NCI-H146 (cell line): ENCODE measurements at places on chromosomes 4 and X.

- DNase-seq: no peak
Measured at GRCh38 chr4:163941221-163941905, 446.9 kb downstream of the TMA16 start.

DNA sequence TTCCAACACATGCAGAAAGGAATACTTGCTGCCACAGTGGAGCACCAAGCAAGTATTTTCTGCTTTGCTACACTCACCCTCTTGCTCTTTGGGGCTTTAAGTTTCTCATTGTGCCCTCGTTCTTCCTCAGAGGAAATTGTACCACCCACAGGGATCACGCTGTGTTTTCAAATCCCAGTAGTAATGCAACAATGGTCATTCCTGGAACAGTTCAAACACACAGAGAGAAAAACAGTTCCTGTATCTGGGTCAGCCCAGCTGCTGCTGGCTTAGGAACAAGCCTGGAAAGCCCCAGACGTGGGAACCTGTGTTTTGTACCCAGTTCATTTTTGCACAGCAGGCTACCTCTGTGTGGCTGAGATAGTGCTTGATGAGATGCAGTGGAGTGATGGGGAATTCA is 907.8 kb downstream of the STPG2 start:
- DNase-seq: peak; percentile 7

DNA sequence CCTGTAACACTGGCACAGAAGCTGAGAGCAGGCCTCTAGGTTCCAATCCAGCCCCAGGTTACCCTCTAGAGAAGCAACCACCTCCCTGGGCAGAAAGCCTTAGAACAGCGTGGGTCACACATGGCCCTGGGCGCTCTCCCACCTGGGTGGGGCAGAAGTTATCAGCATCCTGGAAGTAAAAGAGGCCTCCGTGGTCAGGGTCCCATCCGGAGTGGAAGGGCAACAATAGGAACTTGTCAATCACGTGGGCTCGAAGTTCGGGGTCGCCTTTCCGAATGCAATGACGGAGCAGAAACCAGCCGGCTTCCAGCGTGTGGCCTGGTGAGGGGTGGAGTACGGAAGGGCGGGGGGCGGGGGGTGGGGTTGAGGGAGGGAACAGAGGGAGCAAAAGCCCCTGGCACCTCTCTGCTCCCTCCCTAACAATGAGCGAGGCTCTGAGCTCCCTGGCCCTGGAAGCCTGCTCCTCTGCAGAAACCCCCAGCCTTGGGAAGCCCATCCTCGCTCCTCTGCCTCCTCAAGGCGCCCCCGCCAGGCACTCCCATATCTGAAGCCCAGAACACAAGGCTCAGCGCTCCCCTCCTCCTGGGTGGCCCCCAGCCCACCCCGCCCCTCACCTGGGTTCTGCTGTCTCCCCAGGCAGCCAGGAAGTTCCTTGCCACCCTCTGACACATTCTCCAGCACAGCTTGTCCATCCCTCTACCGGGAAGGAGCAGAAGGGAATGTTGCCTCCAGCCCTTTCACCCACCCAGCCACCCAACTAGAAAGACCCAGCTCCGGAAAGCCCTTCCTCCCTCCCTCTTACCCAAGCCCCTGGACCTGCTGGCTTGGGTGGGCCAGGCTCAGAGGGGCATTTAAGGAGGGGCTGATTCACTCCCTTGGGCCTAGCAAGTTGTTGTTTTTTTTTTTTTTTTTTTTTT is 2.8 kb downstream of the RENBP start:
- DNase-seq: no peak

GRCh38 chr4:99856166-99856565 is 38.1 kb downstream of the LAMTOR3 start:
- no peak for DNase-seq

DNA sequence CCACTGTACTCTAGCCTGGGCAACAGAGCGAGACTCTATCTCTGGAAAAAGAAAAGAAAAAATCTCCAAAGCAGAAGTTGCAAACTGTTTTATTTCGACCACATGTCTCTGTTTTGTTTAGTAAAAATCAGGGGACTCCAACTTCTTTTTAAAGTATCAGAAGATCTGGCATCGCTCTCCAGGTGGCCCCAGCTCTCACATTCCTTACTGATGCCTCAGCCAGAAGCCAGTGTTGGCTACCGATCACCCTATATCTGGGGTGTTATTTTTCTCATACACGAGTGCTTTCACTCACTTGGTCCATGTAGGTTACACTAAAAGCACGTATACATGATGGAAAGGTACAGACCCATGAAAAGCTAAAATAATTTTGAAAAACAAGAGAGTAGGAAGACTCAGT is 8.3 kb downstream of the MPP1 start:
- DNase-seq: no peak
